Neural progenitor cell (in vitro differentiated cells): ENCODE measurements at places on chromosomes 11 and 22.

- DNase-seq, result no peak
These were observed 72.6 kb downstream of the NAV2 start for GRCh38 chr11:19785265-19785664.

DNA sequence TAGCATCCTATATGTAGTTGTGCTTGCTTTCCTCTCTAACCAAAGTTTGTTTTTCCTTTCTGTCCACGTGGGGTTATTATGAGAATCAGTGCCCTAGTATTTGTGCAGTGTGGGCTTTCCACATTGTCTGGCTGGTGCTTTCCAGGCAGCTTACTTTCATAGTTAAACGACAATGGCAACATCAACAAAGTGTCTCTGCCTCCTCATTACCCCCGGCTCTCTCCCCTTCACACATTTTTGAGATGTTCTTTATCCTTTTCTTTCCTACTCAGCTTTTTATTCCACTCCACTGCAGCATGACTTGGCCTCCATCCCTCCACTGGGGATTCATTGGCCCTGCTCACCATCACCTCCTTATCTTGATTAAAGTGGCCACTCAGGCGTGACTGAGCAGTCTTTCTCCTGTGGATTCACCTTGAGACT is 19.1 kb downstream of the SPECC1L start:
- peak; percentile 54 for DNase-seq

DNA sequence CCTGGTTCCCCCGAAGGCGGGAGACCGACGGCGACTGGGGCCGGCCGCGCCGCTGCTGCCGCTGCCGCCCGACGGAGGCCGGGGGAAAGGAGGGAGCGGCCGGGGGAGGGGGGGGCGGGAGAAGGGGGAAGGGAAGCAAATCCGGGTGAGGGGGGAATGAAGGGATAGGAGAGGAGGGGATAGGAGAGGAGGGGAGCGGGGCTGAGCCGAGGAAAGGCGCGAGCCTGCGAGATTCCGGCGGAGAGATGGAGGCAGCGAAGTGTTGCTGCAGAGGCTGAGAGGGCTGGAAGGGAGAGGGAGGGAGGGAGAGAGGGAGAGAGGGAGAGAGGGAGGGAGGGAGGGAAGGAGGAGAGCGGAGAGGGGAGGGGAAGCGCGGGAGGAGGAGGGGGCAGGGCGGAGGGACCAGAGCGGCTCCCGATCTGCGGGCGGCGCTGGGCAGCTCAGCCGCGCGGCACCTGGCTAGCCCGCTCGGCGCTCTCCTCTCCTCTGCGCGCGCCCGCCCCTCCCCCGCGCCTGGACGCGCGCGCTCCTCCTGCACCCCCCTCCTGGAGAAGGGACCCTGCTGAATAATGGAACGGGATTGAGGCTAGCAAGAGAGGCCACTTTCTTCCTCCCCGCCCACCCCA is 52.3 kb downstream of the SLC22A12 start:
- peak; percentile 86 for DNase-seq

GRCh38 chr11:91792779-91793262 is 431.8 kb upstream of the FAT3 start:
- DNase-seq, result no peak

DNA sequence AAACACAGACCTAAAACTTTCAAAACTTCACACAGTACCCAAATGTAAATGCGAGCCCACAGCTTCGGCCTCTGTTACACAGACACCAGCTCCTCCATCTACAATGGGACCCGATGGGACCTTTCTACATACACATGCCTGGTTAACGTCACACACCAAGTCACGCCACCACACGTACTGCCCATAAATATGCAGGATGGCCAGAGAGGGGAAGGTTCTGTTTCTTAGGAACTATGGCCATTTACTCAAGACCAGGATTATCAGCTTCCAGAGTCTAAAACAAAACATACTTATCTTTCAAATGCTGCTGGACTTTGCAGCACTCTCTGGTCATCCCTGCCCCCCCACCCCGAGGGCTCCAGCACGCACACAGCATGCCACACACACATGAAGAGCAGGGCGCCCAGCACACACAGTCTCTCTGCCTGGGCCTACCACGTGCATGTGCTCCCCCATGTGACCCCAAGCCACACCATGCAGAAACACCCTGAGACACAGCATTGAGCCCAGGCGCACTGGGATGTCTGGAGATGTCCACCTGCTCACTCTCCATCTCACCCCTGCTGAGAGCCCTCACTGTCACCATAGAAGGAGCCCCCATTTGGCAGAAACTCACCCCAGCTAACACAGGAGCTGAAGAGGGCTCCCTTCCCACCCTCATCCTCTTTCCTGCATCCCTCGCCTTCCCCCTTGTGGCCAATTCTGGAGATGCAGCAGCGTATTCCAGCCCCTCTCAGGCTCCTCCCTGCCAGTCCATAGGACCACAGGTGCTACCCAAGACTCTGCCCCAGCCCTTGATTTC is 61.8 kb downstream of the SLC22A12 start:
- DNase-seq, result peak; percentile 85

- DNase-seq, result no peak
These were observed 1408.4 kb upstream of the TENM4 start for GRCh38 chr11:80849253-80849652.

- peak; percentile 95 for DNase-seq
These were observed 697 bp downstream of the TPBGL start for GRCh38 chr11:75241036-75241905.

DNA sequence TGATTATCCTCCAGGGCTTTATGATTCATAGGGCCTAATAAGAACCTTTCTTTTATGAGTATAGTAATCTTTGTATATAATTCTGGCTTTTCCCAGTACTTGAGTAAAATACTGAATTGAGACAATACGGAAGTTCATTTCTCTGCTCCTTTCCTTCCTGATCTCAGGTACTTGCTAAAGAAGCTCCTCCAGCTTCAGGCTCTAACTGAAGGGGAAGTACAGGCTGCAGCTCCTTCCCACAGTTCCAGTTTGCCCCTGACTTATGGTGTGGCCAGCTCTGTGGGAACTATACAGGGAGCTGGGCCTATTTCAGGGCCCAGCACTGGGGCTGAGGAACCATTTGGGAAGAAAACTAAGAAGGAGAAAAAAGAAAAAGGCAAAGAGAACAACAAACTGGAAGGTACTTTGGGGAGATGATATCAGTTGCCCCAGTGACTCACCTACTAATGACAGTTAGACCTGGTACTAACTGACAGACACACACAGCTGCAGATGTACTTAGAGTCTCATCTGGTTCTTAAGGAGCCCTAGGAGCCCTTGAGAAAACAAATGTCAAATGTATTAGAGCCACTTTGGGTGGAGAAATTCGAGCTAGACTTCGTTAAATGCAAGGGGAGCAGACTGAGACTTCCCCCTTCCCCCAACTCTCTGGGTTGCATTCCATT is 3.0 kb downstream of the TBRG1 start:
- no peak for DNase-seq

DNA sequence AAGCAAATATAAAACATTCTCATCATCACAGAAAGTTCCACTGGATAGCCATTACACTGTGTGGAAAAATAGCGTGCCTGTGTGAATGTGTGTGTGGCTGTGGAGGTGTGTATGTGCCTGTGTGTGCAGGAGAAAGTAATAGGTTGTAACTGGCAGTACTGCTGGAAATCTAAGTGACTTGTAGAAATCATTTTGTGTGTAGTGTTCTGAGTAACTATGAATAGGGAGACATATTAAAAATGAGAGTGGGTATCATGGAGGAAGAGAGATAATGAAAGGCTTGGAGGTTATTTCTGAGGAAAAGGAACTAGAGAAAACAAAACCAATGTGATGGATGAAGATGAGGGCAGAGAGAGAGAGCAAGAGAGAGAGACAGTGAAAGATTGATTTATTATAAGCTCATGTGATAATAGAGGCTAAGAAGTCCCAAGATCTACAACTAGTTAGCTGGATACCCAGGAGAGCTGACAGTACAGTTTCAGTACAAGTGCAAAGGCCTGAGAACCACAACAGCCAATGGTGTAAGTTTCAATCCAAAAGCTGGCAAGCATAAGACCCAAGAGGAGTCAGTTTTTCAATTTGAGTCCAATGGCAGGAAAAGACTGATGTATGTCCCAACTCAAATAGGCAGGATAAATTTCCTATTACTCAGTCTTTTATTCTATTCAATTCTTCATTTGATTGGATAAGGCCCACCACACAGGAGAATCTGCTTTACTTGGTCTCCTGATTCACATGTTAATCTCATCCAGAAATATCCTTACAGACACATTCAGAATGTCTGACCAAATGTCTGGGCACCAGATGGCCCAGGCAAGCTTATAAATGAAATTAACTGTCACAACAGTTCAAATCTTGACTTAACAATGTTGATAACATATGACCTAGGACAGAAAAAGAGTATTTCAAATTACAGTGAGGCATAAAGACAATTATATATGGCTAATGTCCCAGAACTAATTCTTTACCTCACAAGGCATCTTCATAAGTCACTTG is 14.9 kb downstream of the KBTBD3 start:
- DNase-seq, result no peak

- DNase-seq, result no peak
These were observed 11.0 kb downstream of the POU2AF3 start for GRCh38 chr11:111309215-111309915.

GRCh38 chr22:29689880-29690213 is 30.0 kb upstream of the CABP7 start:
- peak; percentile 84 for DNase-seq

DNA sequence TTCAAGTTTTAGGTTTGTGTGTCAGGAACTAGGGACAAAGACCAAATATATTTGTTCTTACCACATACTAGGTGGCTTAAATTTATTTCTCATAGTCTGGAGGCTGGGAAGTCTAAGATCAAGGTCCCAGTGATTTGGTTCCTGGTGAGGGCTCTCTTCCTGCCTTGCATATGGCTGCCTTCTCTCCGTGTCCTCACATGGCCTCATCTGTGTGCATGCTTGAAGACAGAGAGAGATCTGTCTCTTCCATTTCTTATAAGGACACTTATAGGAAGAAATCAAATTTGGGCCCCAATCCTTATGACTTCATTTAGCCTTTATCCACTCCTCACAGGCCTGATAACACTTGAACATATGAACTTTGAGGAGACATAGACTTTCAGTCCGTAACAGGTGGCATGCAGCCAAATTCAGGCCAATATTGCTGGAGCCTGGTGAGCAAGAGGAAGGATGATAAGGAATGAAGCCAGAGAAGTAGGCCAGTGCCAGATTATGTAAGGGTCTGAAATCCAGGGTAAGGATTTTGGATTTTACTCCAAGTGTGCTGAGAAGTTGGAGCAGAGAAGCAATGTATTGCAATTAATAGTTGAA is 35.1 kb downstream of the TTC17 start:
- DNase-seq, result no peak

DNA sequence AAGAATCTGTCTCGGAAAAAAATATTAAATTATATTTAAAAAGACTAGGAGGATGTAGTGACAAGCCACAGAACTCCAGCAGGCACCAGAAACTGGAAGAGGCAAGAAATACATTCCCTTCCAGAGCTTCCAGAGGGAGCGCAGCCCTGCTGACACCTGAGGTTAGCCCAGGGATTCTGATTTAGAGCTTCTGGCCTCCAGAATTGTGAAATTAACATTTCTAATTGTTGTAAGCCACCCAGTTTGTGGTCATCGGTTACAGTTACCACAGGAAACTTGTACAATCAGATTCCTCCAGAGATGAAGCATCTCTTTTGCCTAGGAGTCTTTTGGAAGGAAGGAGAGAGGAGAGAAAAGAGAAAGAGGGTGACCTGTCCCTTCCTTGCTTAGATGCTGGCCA is 6.4 kb upstream of the UBASH3B start:
- DNase-seq, result no peak

DNA sequence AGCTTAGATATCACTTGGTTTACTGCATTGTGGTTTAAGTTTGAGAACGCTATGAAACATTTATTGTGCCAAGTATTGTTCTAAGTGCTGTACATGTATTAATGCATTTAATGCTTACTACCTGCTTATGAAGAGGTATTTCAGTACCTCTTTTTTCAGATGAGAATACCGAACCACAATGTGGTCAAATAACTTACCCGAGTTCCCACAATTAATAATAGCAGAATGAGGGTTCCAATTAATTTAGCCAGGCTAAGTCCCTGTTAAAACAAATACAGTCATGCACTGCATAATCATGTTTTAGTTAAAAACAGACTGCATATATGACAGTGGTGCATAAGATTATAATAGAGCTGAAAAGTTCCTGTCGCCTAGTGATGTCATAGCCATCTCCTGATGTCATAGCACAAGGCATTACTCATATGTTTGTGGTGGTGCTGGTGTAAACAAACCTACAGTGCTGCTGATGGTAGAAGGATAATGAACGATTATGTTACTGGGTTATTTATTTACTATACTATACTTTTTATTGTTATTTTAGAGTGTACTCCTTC is 4.3 kb downstream of the ZC3H12C start:
- DNase-seq, result no peak
